ENCODE measurements at places on chromosomes 2 and 18. TPM values are rescaled to one million over a fixed set of nuclear protein-coding genes. Genes with fewer than 3 reads are reported as not detected.

GRCh38 chr2:231037202-231037730 is at the start of gene C2orf72:
Gene C2orf72, plus strand, starts transcription at chr2:231037523. Its CDS starts 43 bp downstream, at chr2:231037566.
- peak within 1 kb of the TSS; percentile 77 for H3K4me3 ChIP-seq
- H3K27ac ChIP-seq = no peak within 1 kb of the TSS
- peaks cover 66% of the 10 kb centered on the region for H3K27me3 ChIP-seq
- no peaks in the 10 kb centered on the region for H3K36me3 ChIP-seq
- DNase-seq = peak; percentile 52

The MEP1B gene
- not detected for total RNA-seq

DNA sequence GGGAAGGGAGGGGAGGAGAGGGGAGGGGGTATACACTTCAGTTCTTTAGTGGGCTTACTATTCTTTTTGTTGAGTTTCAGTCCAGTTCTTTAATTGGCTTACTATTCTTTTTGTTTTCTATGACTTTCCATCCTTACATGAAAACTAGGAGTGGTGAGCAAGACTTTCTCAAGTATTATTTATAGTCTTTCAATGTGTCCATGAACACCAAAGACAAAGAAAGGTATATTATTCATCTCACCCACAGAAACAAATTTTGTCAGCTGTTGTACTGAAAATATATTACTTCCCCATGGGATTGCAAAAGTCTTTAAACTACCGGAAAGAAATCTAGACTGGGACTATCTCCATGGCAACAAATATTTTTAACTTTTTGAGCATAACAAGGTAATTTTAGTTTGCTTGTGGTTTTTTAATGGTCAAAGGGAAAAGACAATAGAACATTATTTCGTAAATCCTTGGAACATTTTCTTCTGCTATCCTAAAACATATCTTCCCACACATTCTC is 17.6 kb downstream of the ADAM17 start:
- no peak overlapping the region for H3K4me3 ChIP-seq
- H3K27me3 ChIP-seq = no peaks in the 10 kb centered on the region
- H3K4me1 ChIP-seq = no peaks in the 10 kb centered on the region
- no peaks in the 10 kb centered on the region for H3K36me3 ChIP-seq
- H3K27ac ChIP-seq = no peak overlapping the region
- DNase-seq = no peak

The RBKS gene
- 0.54 TPM for total RNA-seq

DNA sequence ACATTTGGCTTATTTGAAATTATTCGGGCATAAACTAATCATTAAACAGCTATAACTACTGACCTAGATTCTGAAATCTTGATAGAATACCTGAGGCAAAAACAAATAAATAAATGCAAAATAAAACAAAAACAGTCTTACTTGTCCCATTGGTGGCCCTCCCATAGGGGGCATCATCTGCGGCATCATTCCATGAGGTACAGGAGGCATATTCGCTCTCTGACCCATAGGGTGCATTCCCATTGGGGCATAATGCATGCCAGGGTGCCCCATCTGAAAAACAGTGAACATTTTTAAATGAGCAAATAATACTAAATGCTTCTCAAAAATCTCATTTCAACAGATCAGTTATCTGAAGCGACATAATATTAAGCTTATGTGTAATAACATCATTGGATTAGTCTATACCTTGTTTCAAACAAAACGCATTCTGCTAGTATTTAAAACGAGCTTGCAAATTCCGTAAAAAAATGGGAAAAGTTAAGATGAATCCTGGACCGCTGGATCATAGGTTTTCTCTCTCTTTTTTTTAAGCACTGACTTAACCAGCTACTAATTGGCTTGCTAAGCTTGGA is 1.3 kb downstream of the PRPF40A start:
- H3K27me3 ChIP-seq = no peaks in the 10 kb centered on the region
- no peak overlapping the region for H3K27ac ChIP-seq
- peaks cover 32% of the 10 kb centered on the region for H3K36me3 ChIP-seq
- DNase-seq = peak; percentile 80

The SIX3 gene
- not detected for total RNA-seq

DNA sequence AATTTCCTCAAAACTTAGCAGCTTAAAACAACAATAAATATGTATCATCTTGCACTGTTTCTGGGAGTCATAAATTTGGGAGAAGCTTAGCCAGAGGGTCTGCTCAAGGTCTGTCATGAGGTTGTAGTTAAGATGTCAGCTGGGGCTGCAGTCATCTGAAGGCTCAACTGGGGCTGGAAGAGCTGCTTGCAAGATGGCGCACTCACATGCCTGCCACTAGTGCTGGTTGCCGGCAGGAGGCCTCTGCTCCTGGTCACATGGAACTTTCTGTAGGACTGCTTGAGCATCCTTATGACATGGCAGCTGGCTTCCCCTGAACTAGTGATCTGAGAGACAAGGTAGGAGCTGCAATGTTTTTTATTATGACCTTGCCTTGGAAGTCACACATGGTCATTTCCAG is 215.5 kb upstream of the HAAO start:
- DNase-seq = no peak
- H3K4me3 ChIP-seq = no peak overlapping the region
- H3K4me1 ChIP-seq = no peaks in the 10 kb centered on the region
- no peaks in the 10 kb centered on the region for H3K27me3 ChIP-seq
- H3K27ac ChIP-seq = no peak overlapping the region

GRCh38 chr18:73414598-73414997 is 546.8 kb upstream of the NETO1 start:
- H3K36me3 ChIP-seq = no peaks in the 10 kb centered on the region
- no peaks in the 10 kb centered on the region for H3K27me3 ChIP-seq
- no peak for DNase-seq
- H3K4me3 ChIP-seq = no peak overlapping the region
- no peak overlapping the region for H3K27ac ChIP-seq

DNA sequence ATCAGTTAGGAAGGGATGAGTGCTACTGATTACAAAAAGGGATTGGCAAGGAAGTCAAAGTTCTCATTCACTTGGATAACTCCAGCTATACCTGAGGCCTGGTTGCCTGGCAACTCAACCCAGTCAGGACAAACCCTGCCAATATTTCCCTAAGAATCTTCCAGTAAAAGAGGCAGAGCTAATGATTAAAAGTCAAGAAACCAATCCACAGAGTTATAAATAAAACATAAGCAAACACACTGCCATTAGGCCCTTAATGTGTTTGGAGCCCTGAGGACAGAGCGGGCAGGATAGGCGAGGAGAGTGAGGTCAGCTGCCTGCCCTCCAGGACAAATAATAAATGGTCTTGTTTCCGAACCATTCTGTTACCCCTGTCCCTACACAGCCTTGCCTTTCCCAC is 215.6 kb upstream of the NABP1 start:
- no peak overlapping the region for H3K27ac ChIP-seq
- DNase-seq = no peak
- H3K4me3 ChIP-seq = no peak overlapping the region

- H3K27ac ChIP-seq = no peak overlapping the region
- peaks cover 5% of the 10 kb centered on the region for H3K4me1 ChIP-seq
- H3K36me3 ChIP-seq = no peaks in the 10 kb centered on the region
These were observed 98.6 kb upstream of the KLF7 start for GRCh38 chr2:207264310-207264709.

- H3K27me3 ChIP-seq = peaks cover 46% of the 10 kb centered on the region
- H3K4me1 ChIP-seq = no peaks in the 10 kb centered on the region
- H3K27ac ChIP-seq = no peak overlapping the region
- DNase-seq = no peak
- no peaks in the 10 kb centered on the region for H3K36me3 ChIP-seq
These were observed 94.2 kb downstream of the CD8B2 start for GRCh38 chr2:106581328-106581727.

DNA sequence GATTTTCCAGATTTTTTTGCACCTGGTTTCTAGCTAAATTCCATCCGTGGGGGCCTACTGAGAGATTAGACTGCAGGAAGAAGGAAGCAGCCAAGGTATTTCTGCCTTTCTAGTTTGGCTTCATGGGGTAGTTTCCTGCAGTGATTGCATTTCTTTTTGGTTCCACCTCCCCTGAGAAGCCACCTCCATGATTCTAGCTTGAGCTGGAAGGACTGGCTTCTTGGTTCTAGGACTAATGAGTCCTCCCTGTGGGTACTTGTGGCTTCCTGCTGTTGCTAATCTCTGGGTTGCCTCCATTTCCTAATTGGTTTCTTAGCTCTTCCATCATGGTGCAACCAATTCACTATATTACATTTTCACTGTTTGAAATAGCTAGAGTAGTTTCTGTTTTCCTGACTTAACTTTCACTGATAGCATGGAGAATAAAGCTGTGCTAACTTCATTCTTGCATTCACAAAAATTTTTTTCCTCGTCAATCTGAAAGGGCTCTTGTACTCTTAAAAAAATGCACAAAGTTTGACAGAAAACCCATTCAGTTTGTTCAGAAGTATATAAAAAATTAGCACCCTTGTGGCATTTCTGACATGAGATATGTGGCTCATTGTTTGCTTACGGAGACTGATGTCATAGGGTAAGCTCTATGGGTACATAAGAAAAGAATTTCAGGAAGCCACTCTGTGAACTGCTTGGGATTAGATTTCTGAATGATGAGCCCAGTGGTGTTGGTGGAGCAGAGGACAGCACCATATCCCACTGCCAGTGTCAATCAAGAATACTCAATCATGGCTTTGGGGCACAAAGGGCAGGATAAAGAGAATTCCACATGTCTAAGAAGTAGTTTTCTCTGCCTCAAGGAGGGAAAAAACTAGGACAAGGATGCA is 242.8 kb upstream of the RBMS1 start:
- H3K27ac ChIP-seq = no peak overlapping the region
- H3K27me3 ChIP-seq = no peaks in the 10 kb centered on the region
- no peaks in the 10 kb centered on the region for H3K36me3 ChIP-seq
- peaks cover 13% of the 10 kb centered on the region for H3K4me1 ChIP-seq
- DNase-seq = no peak
- H3K4me3 ChIP-seq = no peak overlapping the region

- no peak for DNase-seq
- no peak overlapping the region for H3K27ac ChIP-seq
- no peaks in the 10 kb centered on the region for H3K27me3 ChIP-seq
These were observed 940.4 kb downstream of the ERBB4 start for GRCh38 chr2:211598238-211598637.

Data from GM23338 (cell line).